ENCODE measurements at places on chromosomes 11 and 22.

- no peak for DNase-seq
Observed at GRCh38 chr22:45207981-45208664, 32.6 kb downstream of the KIAA0930 start.

DNA sequence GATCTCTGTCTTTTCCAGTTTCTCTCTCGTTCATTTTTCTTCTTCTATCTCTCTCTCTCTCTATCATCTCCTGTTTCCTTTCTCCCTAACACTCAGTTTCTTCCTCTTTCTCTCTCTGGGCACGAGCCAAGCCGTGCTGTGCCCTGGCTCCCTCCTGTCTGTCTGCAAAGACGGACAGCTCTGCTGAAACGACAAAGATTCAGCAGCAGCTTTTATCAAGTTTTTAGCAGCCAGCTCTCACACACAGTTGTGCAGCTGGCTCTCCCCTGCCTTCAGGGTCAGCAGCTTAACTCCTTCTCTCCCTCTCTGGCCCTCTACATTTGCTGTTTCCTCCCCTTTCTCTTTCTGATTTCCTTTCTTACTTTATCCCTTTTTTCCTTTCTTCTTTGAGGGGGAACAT lies 352.0 kb upstream of the MPPED2 start:
- no peak for DNase-seq

- DNase-seq, result no peak
Observed at GRCh38 chr11:117924631-117925170, 4.5 kb downstream of the TMPRSS13 start.

DNA sequence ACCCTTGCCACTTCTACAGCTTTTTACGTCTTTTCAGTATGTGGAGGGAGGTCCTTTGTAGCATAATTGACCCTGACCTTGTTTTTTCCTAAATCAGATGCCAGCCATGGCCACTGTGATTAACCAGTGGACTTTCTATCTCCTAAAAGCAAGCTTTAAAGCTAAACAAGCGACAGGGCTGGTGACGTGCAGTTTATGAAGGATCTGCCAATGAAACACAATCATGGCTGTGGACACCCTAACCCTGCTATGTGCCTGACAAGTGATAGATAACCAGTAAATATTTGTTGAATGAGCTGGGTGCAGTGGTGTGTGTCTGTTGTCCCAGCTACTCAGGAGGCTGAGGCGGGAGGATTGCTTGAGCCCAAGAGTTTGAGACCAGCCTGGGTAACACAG lies 64.2 kb downstream of the LIF start:
- no peak for DNase-seq

DNA sequence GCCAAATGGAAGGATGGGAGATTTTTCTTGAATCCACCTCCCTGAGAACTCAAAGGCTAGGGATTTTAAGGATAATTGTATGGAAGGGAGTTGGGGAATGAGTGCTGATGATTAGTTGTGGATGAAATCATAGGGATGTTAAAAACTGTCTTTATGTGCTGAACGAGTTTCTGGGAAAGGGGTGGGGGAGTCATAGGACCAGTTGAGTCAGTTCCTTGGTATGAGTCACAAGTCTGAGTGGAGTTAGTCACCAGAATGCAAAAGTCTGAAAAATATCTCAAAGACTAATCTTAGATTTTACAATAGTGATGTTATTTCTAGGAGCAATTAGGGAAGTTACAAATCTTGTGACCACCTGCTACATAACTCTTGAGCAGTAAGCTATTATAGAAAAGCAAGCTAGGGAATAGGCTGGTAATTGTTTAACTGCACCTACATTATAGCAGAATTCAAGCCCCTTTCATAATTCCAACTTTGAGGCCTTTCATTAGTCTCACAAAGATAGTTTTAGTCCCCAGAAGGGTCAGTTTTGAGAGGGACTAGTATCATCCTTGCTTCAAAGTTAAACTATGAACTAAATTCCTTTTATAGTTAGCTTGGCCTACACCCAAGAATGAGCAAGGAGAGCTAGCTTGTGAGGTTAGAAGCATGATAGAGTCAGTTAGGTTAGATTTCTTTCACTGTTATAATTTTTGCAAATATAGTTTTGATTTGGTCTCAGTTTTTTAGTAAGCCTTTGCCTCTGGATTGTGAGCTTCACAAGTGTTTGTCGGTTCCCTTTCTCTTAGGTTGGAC lies 668.0 kb downstream of the ETS1 start:
- DNase-seq, result no peak

DNA sequence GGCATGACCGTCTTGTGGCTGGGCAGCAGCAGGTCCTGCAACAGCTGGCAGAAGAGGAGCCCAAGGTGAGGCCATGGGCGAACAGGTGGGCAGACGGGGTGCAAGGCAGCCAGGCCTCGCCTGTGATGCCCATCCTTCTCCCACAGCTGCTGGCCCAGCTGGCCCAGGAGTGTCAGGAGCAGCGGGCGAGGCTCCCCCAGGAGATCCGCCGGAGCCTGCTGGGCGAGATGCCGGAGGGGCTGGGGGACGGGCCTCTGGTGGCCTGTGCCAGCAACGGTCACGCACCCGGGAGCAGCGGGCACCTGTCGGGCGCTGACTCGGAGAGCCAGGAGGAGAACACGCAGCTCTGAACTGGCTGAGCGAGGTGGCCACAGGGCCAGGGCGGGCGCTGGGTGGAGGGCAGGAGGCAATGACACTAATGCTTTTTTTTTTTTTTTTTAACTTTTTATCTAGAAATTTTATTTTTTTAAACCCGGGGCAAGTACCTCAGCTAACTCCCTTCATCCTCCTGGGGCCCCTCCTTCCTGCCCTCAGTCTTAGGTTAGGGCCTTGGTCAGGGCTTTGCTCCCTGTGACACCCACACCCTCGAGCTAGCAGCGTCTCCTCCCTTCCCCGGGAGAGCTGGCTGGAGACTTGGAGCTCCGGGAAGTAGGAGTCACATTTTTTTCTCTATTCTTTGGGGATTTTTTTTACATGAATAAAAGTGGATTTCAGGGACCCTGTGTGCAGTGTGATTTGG lies 16.0 kb downstream of the PLCB3 start:
- DNase-seq, result no peak

GRCh38 chr11:60925868-60926267 lies 1.6 kb downstream of the TMEM132A start:
- no peak for DNase-seq

Data from activated CD4-positive, alpha-beta T cell treated with anti-CD3 and anti-CD28 coated beads for 4 hours (primary cell).